Epithelial cell of alveolus of lung (primary cell): ENCODE measurements at places on chromosomes 5 and 9. TPM values are rescaled to one million over a fixed set of nuclear protein-coding genes. Genes with fewer than 3 reads are reported as not detected.

The TLX3 gene
- not detected in 2 replicates for total RNA-seq

The NR2F1-AS1 gene
- total RNA-seq: 25.6 and 33.9 TPM in 2 replicates

The GPR151 gene
- total RNA-seq: not detected in 2 replicates

The MZB1 gene
- not detected in 2 replicates for total RNA-seq

The CDH6 gene
- 3.4 and 12.3 TPM in 2 replicates for total RNA-seq

The GBGT1 gene
- 5.7 and 15.4 TPM in 2 replicates for total RNA-seq

The PCDHB5 gene
- 0.39 and 1.3 TPM in 2 replicates for total RNA-seq

The SPATA31D4 gene
- total RNA-seq: not detected in 2 replicates

The SMIM3 gene
- total RNA-seq: 63.6 and 95.3 TPM in 2 replicates
